ENCODE measurements at places on chromosomes 12 and 14.

DNA sequence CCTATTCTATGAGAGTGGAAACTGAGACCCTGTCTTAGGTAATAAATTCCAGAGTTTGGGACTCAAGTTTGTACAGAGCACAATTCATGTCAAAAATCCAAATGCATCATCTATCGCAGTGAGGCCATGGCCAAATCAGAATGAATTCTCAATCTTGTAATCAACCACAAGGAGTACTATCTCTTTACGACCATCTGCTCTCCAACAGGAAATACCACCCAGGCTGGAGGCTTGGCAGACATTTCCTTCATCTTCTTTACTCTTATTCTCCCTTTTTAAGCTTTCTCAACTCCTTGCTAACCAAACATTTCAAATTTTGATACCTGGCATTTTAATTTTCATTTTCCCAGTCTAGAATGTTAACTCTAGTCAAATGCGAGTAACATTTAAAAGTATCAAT lies 32.7 kb upstream of the RNU6-7 start:
- no peak overlapping the region for H3K4me3 ChIP-seq
- no peaks in the 10 kb centered on the region for H3K36me3 ChIP-seq
- H3K4me1 ChIP-seq: no peaks in the 10 kb centered on the region
- no peak for DNase-seq
- H3K27me3 ChIP-seq: no peaks in the 10 kb centered on the region

DNA sequence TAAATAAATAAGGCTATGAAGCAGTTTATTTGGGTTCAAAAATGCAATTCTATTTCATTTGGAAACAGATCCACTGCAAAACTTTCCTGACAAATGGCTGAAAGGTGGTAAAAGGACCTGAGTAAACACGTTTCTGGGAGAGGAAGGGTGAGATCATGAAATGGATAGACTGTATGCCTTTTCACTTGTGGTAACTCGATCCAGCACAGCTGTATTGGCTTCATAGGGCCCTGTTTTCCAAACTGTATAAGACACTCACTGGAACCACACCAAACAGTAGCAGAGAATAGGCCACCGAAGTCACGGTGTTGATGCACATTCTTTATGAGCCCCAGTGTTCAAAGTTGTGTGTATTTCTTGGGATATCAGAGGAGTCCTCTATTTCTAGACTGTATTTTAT lies 325.2 kb upstream of the DIO2 start:
- H3K4me3 ChIP-seq: no peak overlapping the region
- no peak for DNase-seq
- no peaks in the 10 kb centered on the region for H3K4me1 ChIP-seq
- H3K27me3 ChIP-seq: no peaks in the 10 kb centered on the region
- H3K27ac ChIP-seq: no peak overlapping the region

- H3K4me3 ChIP-seq: no peak overlapping the region
- DNase-seq: no peak
- no peaks in the 10 kb centered on the region for H3K36me3 ChIP-seq
- H3K27ac ChIP-seq: no peak overlapping the region
- H3K27me3 ChIP-seq: peaks cover 3% of the 10 kb centered on the region
Observed at GRCh38 chr14:33999771-34000291, 49.0 kb upstream of the EGLN3 start.

DNA sequence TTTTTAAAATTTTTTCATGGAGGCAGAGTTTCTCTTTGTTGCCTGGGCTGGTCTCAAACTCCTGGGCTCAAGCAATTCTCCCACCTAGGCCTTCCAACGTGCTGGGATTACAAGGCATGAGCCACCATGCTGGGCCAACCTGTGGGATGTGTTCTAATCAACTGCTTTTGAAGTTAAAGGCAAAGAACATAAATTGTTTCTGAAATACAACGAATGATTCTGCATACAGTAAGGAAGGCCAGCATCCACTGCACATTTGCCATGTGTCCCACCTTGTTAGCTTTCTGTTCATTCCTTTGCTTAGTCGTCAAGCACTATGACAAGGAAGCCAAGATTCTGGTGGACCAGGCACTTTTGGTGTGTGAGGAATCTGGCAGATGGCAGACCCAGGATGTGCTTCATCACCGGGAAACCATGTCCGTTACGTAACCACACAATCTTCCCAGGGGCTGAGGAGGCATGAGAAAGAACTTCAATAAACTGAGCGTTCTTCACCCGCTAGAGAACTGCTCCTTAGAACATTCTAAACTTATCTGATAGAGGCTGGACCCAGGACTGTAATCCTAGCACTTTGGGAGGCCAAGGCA lies 24.5 kb downstream of the MOK start:
- H3K27ac ChIP-seq: no peak overlapping the region
- H3K27me3 ChIP-seq: no peaks in the 10 kb centered on the region
- no peak overlapping the region for H3K4me3 ChIP-seq
- no peak for DNase-seq
- peaks cover 3% of the 10 kb centered on the region for H3K4me1 ChIP-seq
- H3K36me3 ChIP-seq: no peaks in the 10 kb centered on the region

DNA sequence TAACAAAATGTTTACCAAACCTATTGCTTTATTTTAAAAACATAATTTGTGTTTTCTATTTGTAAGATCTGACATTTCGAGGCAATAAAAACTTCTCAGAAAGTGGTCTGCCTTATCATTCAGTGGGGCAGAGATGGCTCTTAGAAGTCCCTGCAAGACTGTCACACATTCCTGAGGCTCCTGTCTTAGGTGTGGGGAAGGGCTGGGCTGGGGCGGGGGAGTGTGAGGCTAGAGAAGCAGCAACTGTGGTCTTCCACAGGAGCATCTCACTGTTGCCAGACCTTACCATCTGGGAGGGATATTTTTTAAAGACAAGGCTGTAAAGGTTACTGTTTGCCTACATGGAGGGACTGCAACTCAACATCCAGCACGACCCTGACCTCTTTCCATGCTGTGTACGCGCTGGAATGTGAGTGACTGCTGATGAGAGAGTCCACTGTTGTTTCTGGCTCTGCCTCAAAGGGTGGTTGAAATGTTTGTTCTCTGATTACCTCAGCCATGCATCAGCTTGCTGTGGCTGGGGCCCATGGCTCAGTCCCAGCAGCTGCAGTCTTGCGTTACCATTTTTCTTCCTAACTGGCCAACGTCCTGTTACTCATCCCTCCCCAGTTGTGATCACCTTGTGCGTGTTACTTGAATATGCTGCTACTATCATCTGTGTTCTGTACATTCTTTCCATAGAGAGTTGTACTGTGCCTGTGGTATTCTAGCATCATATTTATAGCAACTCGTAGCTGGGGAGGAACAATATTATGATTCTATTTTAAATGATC lies 12.4 kb downstream of the ERG28 start:
- H3K27ac ChIP-seq: no peak overlapping the region
- no peak for DNase-seq
- H3K36me3 ChIP-seq: peaks cover 30% of the 10 kb centered on the region
- H3K4me1 ChIP-seq: no peaks in the 10 kb centered on the region

DNA sequence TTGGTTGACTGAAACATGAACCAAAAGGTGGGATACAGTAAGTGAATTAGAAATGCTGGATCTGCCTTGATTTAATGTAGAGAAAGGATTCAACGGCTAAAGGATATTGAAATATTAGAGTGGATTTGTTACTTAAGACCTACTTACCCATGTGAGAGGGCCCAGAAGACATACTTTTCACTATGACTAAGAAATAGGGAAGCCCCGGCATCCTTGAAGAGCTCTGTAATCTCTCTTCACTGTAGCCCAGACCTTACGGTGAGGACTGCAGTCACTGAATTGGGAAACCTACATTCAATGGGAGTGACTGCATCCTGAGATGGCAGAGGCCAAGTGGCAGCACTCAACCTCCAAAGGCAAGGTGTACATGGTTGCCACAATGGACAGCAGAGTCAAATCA lies 52.5 kb downstream of the KANSL2 start:
- H3K27ac ChIP-seq: no peak overlapping the region
- peaks cover 4% of the 10 kb centered on the region for H3K27me3 ChIP-seq
- H3K4me1 ChIP-seq: no peaks in the 10 kb centered on the region
- no peak overlapping the region for H3K4me3 ChIP-seq
- no peaks in the 10 kb centered on the region for H3K36me3 ChIP-seq

GRCh38 chr14:101463566-101464171 lies 97.6 kb upstream of the DIO3 start:
- DNase-seq: no peak
- no peaks in the 10 kb centered on the region for H3K4me1 ChIP-seq
- H3K27me3 ChIP-seq: peaks cover 20% of the 10 kb centered on the region
- no peak overlapping the region for H3K4me3 ChIP-seq
- no peak overlapping the region for H3K27ac ChIP-seq

GRCh38 chr12:32312049-32312670 lies 87.2 kb upstream of the FGD4 start:
- no peak overlapping the region for H3K27ac ChIP-seq
- peaks cover under 1% of the 10 kb centered on the region for H3K36me3 ChIP-seq
- no peak for DNase-seq
- H3K4me3 ChIP-seq: no peak overlapping the region

DNA sequence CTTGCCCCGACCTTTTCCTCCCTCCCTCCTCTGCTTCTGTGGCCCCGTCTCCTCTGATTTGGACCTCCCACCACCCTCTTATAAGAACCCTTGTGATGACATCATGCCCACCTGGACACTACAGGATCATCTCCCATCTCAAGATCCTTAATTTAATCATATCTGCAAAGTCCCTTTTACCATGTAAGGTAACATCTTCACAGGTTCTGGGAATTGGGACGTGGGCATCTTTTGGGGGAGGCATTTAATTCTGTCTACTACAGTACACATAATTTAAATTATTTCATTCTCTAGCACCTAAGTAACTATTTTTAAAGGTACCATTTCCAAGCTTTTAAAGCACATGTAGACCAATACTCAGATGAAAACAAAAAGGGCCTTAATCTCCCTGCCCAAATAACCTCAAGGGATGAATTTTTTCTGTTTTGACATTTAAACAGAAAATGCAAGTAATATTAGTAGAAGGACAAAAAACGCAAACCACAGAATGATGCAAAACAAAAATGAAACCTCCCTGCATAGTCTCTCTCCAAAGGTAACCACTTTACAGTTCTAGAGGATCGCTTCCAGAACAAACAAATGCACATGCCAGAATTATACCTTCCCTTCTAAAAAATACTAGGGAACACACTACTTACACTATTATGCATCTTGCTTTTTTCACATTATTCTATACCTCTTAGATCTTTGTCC lies 222.1 kb downstream of the AACS start:
- H3K36me3 ChIP-seq: no peaks in the 10 kb centered on the region
- peaks cover 2% of the 10 kb centered on the region for H3K27me3 ChIP-seq
- no peak overlapping the region for H3K27ac ChIP-seq
- no peak for DNase-seq
- no peak overlapping the region for H3K4me3 ChIP-seq

DNA sequence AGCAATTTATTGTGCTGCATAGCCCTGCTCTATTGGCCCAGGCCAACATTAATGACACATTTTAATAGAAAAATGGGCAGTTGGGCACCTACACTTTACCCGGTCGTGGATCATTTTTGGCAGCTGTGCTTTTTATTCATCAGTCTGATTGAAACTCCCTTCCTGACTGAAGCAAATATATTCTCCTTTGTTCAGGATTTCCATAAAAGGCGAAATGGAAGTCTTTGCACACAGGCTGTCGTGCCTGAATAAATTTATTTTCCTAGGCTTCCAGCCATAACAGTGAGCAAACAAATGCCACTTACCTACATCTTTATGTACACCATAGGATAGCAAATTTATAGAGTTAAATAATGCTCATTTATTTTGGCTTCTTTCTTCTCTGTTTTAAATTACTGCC lies 480.7 kb upstream of the DCN start:
- H3K4me1 ChIP-seq: peaks cover 18% of the 10 kb centered on the region
- no peaks in the 10 kb centered on the region for H3K27me3 ChIP-seq
- no peak overlapping the region for H3K27ac ChIP-seq
- no peak for DNase-seq
- no peak overlapping the region for H3K4me3 ChIP-seq

DNA sequence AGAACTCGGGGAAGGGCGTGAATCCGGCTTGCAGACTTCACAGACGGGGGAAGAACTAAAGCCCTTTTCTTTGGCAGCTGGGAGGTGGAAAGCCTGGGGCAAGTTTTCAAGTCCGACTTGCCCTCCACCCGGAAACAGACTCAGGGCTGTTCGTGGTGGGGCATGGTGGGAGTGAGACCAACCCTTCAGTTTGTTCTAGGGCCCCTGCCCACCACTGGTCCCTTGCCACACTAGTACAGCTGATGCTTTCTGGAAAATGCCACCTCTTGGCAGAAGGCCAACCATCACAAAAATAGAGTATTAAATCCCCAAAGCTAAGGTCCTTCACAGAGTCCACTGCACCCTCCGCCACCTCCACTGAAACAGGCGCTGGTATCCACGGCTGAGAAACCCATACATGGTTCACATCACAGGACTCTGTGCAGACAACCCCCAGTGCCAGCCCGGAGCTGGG lies 50.4 kb upstream of the DDX11 start:
- H3K27me3 ChIP-seq: peaks cover 6% of the 10 kb centered on the region
- no peaks in the 10 kb centered on the region for H3K36me3 ChIP-seq
- H3K27ac ChIP-seq: no peak overlapping the region

GRCh38 chr12:123744836-123745235 lies 17.3 kb upstream of the DNAH10 start:
- H3K27me3 ChIP-seq: no peaks in the 10 kb centered on the region
- peaks cover 24% of the 10 kb centered on the region for H3K4me1 ChIP-seq
- DNase-seq: peak; percentile 40

DNA sequence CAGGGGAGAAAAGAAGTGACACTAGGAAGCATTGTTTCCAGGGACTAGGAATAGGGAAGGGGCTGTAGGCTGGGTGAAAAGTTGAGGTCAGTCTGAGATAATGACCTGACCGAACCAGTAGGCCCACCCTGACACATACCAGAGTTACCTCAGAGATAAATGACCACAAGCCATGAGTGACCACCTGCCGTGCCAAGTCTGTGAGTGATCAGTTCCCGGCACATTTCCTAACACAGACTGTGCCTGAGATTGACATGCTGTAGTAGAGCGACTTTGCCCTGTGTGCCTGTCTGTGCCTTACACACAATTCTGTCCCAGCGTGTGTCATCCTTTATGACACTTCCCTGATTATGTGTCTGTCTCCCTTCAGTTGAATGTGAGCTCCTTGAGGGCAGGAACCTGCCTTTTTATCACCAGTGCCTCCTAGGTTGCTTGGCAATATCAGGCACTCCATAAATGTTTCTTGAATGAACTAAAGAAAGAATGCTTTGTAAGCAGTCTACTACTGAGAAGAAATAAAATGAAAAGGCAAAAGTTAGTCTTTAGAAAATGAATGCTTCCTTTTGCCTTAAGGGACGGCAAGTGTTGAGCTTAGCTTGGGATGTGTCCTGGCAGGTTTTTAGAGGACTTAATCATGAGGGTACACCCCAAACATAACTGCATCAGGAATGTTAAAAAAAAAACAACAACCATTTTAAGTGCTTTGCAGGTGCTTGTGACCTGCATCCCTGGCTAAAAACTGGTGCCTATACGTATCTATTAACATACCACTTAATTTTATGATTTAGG lies 9.6 kb upstream of the SSPN start:
- H3K4me1 ChIP-seq: no peaks in the 10 kb centered on the region
- peaks cover 26% of the 10 kb centered on the region for H3K27me3 ChIP-seq
- H3K27ac ChIP-seq: no peak overlapping the region

- no peak overlapping the region for H3K4me3 ChIP-seq
- no peaks in the 10 kb centered on the region for H3K27me3 ChIP-seq
- H3K36me3 ChIP-seq: peaks cover 30% of the 10 kb centered on the region
- peaks cover 81% of the 10 kb centered on the region for H3K4me1 ChIP-seq
- peak overlapping the region; percentile 79 for H3K27ac ChIP-seq
- no peak for DNase-seq
Observed at GRCh38 chr14:50791201-50791600, 39.8 kb downstream of the NIN start.

GRCh38 chr12:103742349-103742932 lies 98.6 kb downstream of the NT5DC3 start:
- H3K36me3 ChIP-seq: no peaks in the 10 kb centered on the region
- DNase-seq: no peak
- peaks cover 6% of the 10 kb centered on the region for H3K27me3 ChIP-seq
- no peak overlapping the region for H3K27ac ChIP-seq
- no peaks in the 10 kb centered on the region for H3K4me1 ChIP-seq
